ENCODE measurements at places on chromosomes 4 and X.

- no peak for DNase-seq
Observed at GRCh38 chr4:105451346-105451745, 22.5 kb downstream of the PPA2 start.

DNA sequence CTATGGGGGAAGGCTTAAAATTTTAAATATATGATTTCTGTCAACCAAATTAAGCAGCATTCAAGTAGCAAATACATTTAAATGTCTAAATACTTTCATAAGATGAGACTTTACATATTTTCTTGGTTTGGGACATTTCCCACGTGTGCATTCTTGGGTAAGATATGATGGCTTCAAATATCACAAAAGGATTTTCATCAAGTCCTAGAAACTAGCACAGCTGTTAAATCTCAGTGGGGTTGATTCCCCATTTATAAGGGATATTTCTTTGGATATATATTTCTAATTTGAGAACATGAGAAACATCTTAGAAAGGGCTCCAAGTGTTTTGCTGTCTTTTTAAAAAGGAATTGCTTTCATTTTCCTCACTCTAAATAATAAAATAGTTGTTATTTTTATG is 90.2 kb downstream of the P2RY10 start:
- no peak for DNase-seq

GRCh38 chr4:87166296-87166854 is 54.0 kb downstream of the KLHL8 start:
- DNase-seq: no peak

DNA sequence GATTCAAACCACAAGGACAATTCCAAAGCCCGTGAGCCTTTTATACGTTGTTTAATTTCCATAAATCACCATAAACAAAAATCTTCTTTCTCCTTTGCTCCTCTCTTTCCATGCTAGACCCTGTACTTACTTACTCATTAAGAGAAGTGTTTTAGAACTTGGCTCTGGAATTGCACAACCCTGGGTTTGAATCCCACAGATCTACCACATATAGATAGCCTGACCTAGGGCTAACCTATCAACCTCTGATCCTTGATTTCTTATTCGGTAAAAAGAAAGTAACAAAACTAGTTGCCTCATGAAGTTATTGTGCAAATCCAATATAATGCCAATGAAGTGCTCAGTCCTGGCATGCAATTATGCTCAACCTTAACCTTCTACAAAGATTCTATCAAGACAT is 68.8 kb downstream of the ZAR1 start:
- DNase-seq: no peak

- DNase-seq: no peak
Observed at GRCh38 chr4:86108137-86108536, 251.7 kb downstream of the MAPK10 start.

DNA sequence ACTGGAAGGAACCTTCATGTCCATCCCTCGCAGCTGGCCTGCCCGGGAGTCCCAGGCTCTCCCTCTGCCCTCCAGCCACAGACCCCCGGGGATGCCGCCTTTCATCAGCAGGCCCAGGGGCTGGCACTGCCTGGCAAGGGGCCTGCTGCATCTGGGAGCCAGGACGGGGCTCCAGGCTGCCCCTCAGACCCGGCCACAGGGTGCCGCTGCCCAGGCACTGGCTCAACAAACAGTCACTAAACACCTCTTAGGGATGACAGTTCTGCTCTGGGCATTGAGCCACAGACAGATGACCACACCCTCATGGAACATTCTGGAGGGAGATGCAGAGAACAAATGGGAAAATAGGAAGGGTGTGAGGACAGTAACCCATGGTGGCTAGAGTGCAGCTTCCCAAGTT is 109.3 kb downstream of the HMX1 start:
- DNase-seq: no peak

GRCh38 chr4:152776352-152776751 is 3.2 kb downstream of the TIGD4 start:
- no peak for DNase-seq

GRCh38 chr4:86845593-86845992 is 3.6 kb downstream of the SLC10A6 start:
- DNase-seq: no peak

DNA sequence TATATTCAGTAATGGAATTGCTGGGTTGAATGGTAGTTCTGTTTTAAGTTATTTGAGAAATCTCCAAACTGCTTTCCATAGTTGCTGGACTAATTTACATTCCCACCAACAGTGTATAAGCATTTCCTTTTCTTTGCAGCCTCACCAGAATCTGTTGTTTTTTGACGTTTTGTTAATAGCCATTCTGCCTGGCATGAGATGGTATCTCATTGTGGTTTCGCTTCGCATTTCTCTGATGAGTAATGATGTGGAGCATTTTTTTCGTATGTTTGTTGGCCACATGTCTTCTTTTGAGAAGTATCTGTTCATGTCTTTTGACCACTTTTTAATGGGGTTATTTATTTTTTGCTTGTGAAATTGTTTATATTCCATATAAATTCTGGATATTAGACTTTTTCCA is 13.6 kb upstream of the MAGED4B start:
- DNase-seq: no peak

DNA sequence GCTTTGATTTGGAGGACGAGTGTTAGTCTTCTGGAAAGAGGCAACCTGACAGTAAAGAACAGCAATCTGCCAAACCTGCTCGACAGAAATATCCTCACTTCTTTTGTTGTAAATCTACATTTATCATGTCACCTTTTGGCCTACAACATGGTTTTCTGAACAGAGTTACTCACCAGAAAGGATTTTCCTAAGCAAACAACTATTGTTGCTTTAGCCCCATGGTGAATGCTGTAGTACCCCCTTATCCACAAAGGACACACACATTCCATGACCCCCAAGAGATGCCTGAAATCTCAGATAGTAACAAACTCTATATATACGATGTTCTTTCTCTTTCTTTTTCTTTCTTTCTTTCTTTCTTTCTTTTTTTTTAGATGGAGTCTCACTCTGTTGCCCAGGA is 42.7 kb downstream of the TMEM150C start:
- DNase-seq: no peak

DNA sequence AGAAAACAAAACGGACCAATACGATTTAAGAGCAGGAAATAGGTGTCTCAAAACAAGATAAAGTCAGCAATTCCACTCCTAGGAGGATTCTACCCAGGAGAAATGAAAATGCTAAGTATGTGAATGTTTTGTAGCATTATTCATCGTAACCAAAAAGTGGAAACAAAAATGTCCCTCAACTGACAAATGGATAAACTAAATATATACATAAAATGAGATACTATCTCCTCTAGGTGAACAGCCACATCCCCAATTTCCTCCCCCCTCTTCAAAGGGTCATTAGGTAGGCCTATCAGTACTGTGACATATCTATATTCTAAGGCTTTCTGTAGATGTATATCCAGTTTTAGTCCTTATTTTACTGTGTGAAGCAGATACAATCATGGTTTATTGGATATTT is 18.0 kb downstream of the DDX3X start:
- DNase-seq: no peak

DNA sequence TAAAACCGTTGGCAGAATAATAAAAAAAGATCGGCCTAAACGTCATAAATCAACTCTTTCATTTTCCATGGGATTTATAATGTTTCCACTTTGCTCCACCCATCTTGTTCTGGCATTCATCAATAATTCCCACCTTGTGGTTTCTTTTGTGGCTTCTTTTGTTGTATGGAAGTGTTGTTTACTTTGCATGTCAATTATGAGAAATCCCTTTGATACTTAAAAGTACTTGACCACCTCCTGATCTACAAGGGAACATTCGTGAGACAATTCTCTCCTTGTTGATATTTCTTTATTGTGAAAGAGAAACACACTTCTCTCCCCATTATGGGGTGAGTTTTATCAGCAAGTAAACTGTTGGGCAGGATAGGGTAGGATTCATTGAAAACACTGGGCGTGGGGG is 2.8 kb downstream of the AMELX start:
- no peak for DNase-seq

DNA sequence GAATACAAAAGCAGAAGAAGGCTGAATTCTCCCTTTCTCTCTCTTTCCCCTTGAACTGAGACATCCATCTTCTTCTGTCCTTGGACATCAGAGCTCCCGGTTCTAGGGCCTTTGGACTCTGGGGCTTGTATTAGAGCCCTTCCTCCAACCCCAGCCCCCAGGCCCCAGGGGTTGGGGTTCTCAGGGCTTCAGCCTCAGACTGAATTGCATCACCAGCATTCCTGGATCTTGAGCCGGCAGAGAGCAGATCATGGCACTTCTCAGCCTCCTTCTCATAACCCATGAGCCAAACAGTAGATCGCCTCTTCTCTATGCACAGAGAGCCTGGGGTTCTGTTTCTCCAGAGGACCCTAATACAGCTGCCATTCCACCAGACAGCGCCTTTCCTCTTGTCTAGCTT is 25.3 kb upstream of the CLDN24 start:
- DNase-seq: no peak

- no peak for DNase-seq
Observed at GRCh38 chrX:15616531-15616930, 15.8 kb upstream of the ACE2 start.

DNA sequence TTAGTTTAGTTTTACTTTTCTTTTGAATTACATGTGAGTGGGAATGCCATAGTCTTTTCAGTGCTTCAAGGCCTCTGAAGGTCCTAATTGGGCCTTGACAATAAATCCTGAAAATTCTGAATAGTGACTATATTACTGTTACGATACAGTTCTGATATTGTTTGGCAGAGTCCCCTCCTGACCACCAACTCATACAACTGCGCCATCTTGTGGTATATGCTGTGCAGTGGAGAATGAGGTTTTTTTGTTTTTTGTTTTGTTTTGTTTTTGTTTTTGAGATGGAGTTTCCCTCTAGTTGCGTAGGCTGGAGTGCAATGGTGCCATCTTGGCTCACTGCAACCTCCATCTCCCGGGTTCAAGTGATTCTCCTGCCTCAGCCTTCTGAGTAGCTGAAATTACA is 56.6 kb upstream of the CHRDL1 start:
- peak; percentile 42 for DNase-seq

DNA sequence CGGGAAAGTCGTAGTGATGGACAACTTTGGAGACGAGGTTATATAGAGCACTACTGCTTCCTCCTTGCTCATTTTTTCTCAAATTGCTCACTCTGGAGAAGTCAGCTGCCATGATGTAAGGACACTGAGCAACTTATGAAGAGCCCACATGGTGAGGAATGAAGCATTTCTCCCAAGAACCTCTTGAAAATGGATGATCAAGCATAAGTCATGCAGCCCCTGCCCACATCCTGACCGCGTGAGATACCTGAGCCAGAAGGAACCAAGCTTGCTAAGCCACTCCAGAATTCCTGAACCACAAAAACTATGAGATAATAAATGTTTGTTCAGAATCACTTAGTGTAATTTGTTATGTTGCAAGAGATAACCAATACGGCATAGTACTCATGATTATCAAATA is 42.8 kb downstream of the PDE5A start:
- DNase-seq: no peak

DNA sequence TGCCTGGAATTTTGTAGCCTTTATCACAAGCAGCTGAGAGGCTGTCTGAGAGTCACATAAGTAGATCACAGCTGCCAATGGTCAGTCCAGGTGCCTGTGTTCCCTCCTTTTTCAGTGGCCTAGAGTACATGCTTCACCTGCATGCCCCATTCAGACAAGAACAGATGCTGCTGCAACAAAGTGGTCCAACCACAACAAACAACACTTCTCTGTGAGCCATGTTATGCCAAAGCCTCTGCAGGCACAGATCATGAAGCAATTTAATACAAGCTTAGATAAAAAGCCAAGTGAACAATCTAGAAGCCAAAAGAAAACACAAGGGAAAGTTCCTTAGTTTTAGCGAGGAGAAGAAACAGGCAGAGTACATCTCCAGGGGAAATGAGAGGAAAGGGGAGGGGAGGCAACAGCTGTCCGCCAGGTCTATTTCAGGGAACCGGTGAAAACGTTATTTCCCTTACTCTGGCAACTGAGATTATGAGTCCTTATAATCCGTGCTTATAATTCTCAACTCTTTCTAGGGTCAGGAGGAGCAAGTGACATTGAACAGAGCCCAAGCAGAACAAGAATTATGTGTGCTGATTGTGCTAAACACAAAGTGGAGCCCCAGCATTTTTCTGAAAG is 92.6 kb downstream of the TSPAN5 start:
- DNase-seq: no peak

DNA sequence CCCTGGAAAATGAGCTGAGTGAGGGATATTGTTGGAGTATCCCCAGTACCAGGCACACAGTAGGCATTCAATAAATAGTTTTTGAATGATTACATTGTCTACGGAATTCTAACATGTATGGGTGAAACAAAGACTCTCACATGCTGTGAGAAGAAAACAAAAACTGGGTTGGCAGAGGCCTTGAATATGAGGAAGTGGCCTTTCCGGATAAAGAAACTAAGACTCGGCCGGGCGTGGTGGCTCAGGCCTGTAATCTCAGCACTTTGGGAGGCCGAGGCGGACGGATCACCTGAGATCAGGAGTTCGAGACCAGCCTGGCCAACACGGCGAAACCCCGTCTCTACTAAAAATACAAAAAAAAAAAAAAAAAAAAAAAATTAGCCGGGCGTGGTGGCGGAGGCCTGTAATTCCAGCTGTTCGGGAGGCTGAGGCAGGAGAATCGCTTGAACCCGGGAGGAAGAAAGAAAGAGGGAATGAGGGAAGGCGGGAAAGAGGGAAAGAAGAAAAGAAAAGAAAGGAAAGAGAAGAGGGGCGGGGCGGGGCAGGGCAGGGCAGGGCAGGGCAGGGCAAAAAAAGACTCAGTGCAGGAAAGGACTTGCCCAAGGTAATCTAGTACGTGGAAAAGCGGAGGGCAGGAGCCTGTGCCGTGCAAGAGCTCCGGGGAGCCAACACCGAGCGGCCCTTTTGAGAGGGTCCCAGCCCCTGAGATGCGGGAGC is 689 bp upstream of the TMA16 start:
- no peak for DNase-seq

GRCh38 chr4:38711066-38711465 is 47.1 kb downstream of the KLF3 start:
- DNase-seq: no peak

GRCh38 chrX:110086162-110086915 is 83.4 kb downstream of the TMEM164 start:
- DNase-seq: no peak

GRCh38 chr4:7915875-7916242 is 23.8 kb downstream of the AFAP1 start:
- DNase-seq: no peak

- peak; percentile 4 for DNase-seq
Observed at GRCh38 chr4:160299177-160299576, 1196.3 kb downstream of the RAPGEF2 start.

DNA sequence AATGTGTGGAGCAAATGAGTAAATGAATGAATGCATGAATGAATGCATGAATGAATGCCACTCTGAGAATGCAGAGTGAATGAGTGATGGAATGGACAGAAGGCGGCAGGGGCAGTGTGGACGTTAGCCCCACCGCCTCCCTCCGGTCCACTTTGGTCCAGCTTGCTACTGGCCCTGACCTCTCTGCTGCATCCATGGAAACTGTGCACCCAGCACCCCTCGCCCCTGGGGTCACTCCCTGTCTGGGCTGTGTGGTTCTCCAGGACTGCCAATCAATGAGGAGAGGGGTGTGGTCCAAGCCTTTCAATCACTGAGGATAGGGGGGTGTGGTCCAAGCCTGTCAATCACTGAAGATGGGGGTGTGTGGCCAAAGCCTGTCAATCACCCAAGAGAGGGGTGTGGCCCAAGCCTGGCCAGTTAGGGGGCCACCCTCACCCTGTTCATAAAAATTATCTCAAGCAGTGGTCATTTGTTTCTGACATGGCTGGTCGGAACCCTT is 39.2 kb upstream of the ASMTL start:
- peak; percentile 36 for DNase-seq

Data from SK-N-SH (cell line).